ENCODE measurements at places on chromosomes 3 and 15. TPM values are rescaled to one million over a fixed set of nuclear protein-coding genes. Genes with fewer than 3 reads are reported as not detected.

- DNase-seq = no peak
These were observed 2.8 kb upstream of the SSUH2 start for GRCh38 chr3:8647137-8647985.

DNA sequence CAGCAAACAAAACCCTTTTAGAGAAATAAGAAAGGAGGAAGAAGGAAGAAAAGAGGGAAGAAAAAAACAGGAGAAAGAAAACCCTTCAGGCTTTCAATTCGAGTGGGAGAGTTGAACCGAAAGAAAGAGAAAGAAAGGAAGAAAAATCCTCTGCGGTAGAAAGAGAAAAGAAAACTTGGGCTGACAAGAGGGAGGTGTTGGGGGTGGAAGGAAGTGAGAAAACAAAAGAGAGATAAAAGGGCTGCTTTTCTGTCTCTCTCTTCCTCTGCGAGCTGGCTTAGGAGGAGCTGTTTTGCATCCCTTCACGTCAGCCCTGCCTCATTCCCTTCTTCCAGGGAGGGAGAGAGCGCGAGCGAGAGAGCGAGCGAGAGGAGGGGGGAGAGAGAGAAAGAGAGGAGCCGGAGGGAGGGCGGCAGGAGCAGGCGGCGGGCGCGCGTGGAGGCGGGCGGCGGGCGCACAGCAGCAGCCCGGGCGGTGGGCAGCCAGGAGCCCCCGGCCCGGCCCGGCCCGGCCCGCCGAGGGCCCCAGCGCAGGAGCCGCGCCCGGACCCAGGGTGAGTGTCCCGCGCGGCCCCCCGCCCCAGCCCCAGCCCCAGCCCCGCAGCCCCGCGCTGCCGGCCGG, at the start of gene ZNF710:
ZNF710 (plus strand) TSS at position 263 of the 621 bp plus-strand sequence. CDS start 65,814 bp downstream, outside the sequence.
- DNase-seq = peak; percentile 75

ITIH3 gene
- total RNA-seq = 1.8 TPM

DNA sequence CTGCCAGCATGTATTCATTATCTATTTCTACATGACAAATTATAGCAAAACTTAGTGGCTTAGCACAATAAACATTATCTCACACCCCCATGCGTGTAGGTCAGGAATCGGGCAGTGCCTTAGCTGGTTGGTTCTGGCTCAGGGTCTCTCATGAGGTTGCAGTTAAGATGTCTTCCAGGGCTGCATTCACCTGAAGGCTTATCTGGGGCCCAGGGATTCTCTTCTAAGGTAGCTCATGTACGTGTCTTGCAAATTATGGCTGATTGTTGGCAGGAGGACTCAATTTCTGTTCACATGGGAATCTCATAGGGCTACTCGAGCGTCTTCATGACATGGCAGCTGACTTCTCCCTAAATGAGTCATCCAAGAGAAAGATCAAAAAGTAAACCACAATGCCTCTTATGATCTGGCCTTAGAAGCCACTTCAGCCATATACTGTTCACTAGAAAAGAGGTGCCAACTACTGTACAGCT, 42.9 kb upstream of the TSC22D2 start:
- DNase-seq = no peak

RLBP1 gene
- total RNA-seq = not detected

DNA sequence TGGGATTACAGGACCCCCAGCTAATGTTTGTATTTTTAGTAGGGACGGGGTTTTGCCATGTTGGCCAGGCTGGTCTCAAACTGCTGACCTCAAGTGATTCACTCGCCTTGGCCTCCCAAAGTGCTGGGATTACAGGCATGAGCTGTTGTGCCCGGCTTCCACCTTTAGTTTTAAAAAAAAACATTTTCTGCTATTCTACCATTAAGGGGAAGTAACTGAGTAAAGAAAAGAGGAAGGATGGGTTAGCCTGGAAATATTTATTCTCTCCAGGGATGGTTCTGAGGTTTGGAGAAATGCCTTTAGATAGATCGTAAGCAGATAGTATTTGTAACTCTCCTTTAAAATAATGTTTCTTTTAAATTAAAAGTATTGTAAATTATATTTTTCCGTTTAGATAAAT, 3.1 kb downstream of the AP4E1 start:
- DNase-seq = no peak

- DNase-seq = no peak
These were observed 125.1 kb downstream of the SMAD6 start for GRCh38 chr15:66827039-66827697.

TYRO3 gene
- total RNA-seq = 109 TPM

GRCh38 chr3:155302891-155303290, 9.4 kb upstream of the STRIT1 start:
- no peak for DNase-seq
